ENCODE measurements at places on chromosomes 2 and 18.

GRCh38 chr2:48248251-48248933 is 281.6 kb upstream of the STON1 start:
- no peak for DNase-seq

DNA sequence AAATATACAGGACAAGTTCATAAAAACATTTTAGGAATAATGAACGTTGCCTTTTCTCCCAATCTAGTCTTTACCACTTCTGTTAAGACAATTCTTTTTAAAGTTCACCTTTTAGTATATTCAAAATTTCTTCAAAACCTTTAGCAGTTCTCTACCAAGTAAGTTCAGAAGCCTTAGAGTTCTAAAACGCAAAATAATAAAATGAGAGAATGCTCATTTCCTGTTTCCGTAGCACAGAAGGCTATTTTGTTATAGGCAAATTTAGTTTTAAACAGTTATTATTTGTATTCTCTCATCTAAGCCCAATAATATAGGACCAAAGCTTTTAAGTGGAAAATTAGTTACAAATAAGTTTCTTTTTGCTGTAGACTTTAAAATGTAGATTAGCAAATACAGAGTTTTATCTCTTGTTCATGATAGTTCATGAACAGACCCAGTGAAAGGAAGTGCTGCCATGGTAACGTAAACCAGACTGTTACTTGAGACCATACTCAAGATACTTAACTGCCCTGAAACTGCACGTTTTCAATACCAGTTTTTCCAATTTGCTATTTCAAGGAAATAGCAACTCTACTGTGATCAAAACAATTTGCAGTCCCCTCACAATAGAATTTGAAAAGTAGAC is 173.1 kb upstream of the STON1 start:
- DNase-seq: no peak

- no peak for DNase-seq
These were observed 15.3 kb downstream of the FHL2 start for GRCh38 chr2:105383432-105384166.

DNA sequence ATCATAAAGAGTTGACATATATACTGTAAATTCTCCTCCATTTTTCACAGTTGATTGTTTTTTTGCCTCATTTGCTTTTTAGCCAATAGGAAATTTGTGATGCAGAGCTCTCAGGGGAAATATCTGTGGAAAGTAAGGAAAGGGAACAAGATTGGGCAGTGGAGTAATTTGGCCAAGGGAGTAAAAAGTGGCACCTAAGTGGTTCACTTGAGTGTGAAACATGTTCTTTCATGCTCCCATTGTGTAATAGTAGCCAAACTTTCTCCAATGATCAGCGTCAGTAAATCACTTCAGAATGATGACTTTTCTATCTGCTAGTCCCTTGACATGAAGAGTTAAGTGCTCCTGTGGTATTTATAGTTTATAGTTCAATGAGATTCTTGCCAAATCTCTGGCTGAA is 141.9 kb upstream of the KCNJ3 start:
- DNase-seq: no peak

DNA sequence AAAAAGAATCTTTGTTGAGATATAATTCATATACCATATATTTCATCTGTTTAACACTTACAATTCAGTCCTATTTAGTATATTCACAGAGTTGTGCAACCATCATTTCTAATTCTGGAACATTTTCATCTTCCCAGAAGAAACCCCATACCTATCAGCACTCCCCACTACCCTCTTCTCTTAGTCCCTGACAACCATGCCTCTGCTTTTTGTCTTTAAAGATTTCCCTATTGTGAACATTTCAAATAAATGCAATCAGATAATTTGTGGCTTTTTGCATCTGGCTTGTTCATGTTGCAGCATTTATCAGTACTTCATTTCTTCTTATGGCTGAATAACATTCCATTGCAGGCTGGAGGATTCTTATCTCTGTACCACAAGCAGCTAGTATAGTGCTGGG is 305.9 kb upstream of the MEX3C start:
- no peak for DNase-seq

DNA sequence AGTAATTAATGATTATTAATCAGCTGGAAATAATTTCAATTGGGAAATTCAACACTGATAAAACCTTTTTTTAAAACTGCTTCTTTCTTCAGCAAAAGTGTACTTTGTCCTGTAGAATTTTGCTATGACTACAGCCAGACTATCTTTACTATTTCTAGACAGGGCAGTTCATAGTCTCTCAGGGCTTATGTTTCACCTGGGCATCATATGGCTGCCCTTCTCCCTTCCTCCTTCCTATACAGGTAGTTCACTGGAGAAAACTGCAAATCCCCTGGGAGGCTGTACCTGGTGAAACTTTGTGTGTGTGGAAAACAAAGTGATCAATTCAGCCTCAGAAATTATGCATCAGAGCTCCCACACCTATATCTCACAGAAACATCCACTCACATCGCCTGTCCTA is 38.6 kb downstream of the THADA start:
- DNase-seq: no peak

DNA sequence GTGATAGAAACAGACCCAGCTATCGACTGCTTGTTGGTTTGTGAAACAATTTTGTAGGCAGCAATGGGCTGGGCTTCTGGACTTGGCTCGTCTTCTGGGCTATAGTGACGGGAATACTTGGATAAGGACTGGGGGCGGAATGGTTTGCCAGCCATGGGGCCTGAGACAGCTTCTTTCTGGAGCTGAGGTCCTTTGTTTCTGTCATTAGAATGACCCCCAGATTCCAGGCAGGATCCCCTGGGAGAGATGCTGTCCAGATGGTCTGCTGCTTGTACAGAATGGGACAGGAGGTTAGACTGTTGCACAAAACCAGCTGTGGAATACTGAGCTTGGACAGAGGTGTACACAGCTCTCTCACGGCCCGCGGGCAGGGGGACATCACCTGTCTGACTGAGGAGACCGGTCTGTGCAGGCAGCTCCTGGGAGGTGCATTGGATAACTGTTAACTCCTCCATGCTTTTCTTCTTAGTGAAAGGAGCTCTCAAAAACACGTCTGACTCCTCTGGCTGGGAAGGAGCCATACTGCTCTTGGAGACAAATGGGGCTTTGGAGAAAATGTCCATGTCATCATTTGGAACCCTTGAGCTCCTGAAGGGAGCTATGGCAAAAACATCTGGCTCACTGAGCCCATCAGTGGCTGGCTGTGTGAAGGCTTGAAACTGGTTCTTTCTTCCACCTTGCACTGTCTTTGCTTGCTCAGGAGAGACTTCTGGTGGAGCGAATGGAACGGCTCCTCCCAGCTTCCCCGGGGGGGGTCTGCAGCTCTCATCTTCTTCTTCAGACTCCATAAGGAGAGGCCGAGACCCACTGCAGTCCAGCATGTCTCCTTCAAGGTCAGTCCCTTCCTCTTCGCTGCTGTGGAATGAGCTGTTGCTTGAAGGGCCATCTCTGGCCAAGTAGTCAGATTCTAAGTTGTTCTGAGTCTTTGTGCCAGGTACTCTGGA is 28.6 kb upstream of the NFU1 start:
- DNase-seq: no peak

- DNase-seq: no peak
These were observed 167.8 kb downstream of the PMAIP1 start for GRCh38 chr18:60067426-60068210.

DNA sequence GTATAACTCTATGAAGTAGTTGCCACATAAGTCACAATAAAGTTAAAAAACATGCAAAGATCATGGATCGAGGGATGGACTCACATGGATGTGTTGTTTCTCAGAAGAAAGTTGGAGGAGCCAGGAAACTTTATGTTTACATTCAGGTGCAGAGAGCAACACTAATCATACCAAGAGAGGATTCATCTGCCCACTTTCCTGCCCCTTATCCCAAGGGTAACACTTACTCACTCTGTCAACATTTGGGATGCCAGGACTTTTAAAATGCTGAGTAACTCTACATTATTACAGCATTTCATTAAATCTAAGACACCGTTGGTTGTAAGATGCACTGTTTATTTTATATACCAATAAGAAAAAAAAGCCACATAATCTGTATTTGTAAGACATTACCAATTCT is 170.4 kb downstream of the KCNE4 start:
- DNase-seq: no peak

GRCh38 chr2:85853499-85854165 is 35.2 kb downstream of the ST3GAL5 start:
- no peak for DNase-seq

- no peak for DNase-seq
These were observed 6.0 kb downstream of the CTIF start for GRCh38 chr18:48544661-48545415.

DNA sequence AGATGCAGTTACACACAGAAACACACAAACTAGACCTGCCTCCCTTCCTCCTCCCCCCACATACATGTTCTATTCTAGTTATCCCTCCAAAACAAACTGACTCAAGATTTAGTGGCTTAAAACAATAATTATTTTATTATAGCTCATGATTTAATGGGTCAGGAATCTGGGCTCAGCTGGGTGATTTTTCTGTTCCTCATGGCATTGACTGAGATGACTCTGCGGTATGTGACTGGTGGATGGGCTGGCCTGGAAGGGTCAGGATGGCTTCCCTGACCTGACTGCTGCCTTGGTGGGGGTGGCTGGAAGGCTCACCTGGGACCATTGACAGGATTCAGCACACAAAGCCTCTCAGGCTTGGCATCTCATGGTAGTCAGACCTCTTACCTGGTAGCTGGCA is 33.7 kb upstream of the NTSR2 start:
- no peak for DNase-seq

DNA sequence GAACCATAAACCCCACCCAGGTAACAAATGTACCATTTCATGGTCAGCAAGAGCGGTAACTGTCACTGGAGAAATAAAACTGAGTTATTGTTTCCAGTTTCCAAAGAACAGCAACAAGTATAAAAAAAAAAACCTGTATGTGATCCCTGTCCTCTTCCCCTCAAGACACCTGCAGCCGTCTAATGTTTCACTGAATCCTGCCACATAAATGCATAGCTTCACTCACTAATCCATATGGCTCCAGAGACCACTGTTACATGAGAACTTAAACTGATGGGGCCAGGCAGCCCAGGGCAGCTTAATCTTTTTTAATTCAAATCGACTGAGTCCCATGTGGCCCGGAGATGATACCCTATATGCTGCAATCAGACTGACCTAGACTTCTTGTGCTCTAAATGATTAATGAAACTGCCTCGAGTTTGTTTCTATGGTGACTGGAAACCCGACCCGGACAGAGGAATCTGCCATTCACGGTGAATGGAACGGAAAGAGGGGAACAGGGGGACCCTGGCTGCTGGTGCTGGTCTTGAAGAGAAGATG is 60.9 kb upstream of the SIX2 start:
- DNase-seq: no peak

GRCh38 chr2:46610021-46610420 is 130.7 kb downstream of the TMEM247 start:
- no peak for DNase-seq

- no peak for DNase-seq
These were observed 12.2 kb downstream of the LONRF2 start for GRCh38 chr2:100309973-100310719.

DNA sequence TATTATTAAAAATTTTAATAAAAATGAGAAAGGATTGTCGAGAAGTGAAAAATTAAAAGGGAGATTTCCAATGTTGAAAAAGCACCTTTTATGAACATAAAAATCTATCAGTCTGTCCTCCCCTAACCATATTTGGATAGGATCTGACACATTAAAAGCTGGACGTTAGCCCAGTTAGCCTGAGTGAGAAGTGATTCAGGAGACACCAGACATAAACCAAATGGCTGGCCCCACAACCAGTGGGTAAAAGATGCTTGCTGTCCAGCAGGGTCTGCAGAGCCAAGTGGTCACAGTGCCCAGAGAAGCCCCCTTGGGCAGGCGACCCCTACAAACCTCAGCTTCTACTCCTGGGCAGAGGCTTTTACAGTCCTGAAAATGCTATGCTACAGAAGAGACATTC is 253.8 kb upstream of the LYPD1 start:
- no peak for DNase-seq

DNA sequence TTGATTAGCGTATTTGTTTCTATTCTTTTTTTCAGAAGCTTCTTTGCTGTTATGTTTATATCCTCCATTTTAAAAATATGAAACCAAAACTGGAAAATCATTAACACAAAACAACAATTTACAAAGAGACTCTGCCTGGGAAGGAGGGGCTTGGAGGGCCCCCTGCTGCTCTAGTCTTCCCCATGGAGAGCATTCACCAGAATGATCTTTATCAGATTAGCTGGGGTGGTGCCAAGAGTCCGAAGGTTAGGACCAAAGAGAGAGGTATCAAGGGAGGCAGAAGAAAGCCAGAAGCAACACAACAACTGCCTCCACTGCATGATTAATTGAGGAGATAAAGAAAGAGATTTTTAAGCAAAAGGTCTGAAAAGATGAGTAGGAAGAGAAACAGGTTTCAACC is 218.6 kb downstream of the IRS1 start:
- DNase-seq: no peak

DNA sequence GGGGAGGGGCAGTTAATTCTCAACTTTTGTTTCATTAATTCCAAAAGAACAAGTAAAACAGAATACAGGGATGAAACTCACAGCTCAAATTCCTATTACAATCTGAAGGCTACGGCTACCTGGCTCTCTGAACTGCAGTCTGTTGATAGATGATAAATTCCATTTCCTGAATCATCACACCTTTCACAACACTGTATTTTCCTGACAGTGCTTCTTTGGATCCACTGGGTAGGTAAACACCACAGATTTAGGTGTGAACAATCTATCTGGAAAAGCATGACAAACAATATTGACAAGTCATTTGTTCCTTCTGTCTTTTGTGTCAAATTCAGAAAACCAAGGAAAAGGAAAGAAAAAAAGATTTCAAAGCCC is 843.2 kb downstream of the LRRTM4 start:
- DNase-seq: no peak

DNA sequence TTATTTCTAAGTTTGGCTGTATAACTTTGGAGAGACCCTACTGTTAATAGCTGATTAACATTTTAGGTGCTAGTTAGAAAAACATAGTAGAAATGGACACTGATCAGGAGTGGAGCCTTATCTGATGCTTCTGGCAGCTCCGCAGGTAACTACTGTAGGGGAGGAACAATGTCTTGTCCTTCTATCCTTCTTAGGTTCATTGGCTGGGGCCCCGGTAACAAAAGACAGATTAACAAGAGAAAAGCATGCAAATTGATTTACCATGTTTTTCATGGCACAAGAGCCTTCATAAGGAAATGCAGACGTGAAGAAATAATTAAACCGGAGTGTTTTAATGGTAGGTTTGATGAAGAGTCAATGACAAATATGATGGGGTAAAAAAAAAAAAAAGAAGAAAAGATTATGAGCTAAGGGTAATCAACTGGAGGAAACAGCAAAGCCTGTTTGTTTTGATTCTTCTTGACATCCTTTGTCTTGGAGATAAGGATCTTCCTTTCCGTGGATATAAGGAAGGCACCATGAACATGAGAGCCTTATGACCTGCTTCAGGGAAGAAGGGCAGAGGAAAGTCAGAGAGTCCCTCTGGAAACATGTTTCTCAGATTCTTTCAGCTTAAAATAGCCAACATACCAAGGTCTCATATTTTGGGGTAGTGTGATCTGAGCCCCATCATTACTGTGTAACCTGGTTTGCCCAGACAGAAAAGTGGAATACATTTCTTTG is 62.4 kb upstream of the GCFC2 start:
- no peak for DNase-seq
